ENCODE measurements at places on chromosomes 3 and 15.

GRCh38 chr3:114872588-114872987, 274.5 kb downstream of the ZBTB20 start:
- DNase-seq = no peak

DNA sequence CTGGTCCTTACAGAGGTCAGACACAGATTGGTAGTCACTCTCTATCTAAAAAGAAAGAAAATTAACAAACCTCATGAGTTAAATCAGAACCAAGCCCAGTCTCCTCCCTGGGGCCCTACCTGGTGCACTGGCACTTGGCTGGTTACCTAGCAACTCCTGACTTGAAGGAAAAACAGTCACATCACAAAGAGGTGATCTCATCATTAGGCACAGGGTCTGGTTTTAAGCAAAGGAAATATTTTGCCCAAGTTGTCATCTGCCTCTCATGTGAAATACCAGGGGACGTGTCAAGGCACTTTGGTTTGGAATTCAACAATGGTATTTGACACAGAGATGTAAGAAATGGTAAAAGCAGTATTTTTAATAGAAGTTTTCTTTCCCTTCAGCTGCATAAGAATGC, 47.7 kb upstream of the FMN1 start:
- peak; percentile 12 for DNase-seq

DNA sequence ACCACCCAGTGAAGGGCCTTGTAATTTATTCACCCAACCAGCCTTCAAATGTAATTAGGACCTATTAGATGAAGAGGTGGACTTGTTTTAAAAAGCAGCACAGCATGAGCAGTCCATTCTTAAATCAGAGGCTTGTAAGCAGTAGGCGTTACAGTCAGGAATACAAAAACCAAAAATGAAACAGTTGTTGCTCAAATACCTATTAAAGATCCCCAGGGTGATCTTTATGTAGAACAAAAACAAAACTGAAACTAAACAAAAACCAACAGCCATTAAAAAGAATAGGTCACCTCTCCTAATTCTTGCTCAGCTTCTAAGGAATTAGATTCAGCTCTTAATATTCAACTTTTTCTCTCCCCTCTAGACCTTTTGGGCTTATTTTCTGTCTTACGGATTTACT, 104.9 kb upstream of the ST8SIA2 start:
- no peak for DNase-seq

DNA sequence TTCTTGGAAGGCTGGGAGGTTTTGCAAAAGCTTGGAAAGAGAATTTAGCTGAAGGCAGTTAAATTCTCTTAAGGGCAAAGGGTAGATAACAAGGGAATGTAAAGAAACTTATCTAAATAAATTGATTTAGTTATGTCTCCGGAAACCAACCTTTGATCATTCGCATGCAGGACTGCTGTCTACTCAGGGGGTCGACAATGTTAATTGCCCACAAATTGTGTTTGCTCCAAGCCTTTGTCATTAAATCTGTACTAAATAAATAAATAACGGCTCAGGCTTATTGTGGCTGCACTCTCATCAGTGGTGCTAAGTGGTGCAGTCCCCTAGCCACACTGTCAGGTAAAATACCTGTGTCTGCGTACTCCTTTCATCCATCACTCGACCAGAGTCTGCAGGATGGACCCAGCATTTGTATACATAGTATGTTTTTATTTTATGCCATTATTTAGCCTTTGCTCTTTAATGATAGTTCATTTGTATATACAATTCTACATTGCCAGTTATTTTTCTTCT, 497.4 kb upstream of the RASGRP1 start:
- DNase-seq = no peak
